ENCODE measurements at places on chromosomes 7 and 10. TPM values are rescaled to one million over a fixed set of nuclear protein-coding genes. Genes with fewer than 3 reads are reported as not detected.

- no peak overlapping the region for H3K4me3 ChIP-seq
- DNase-seq: no peak
- peaks cover 12% of the 10 kb centered on the region for H3K27me3 ChIP-seq
- no peak overlapping the region for H3K27ac ChIP-seq
- peaks cover 16% of the 10 kb centered on the region for H3K4me1 ChIP-seq
Observed at GRCh38 chr7:39613577-39613976, 9.8 kb upstream of the RALA start.

DNA sequence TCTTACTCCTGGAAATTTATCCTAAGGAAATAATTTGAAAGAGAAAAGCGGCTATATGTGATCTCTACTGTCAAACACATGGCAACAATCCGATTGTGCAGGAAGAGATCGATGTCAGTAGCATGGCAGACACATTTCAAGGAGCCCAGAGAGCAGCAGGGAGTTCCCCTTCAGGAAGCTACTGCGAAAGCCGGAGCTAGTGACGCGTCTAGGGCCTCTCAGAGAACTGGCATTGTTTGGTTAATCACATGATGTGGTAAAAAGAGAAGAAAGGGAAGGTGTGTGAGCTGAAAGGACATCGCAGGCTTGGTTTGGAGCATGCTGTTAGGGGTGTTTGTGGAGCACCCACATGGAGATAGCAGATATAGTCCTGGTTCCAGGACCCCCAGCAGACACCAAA is 74.9 kb downstream of the BEND7 start:
- no peaks in the 10 kb centered on the region for H3K4me1 ChIP-seq
- no peaks in the 10 kb centered on the region for H3K27me3 ChIP-seq
- no peak overlapping the region for H3K4me3 ChIP-seq
- H3K36me3 ChIP-seq: peaks cover 8% of the 10 kb centered on the region

DNA sequence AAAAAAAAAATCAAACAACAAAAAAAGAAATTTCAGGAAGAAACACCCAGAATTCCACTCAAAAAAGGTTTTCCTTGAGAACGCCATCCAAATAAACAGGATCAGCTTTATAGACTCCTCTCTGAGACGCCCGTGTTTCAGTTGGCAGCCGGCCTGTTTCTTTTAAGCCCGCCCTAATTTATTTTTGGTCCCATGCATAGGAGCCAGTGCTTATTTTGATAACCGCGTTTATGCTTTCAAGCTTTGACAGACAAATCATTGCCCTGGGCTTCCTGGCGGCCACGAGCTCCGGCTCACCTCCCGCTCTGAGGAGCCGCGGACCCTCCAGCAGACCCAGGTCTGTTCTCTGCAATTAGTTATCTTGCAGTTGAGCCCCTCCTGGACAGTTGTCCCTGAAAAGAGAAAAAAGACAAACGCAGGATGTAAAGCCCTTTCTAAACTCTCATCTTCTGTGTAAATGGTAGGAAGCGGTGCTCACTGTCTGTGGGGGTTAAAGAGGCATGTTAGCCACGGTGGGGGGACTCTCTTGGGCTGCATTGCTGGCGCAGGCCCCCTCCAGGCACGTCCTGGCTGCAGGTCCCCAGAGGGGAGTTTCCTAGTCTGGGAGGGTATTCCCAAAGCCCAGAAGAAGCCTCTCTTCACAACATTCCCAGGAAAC is 22.2 kb upstream of the UNCX start:
- peaks cover 11% of the 10 kb centered on the region for H3K4me1 ChIP-seq
- no peaks in the 10 kb centered on the region for H3K36me3 ChIP-seq
- peaks cover 58% of the 10 kb centered on the region for H3K27me3 ChIP-seq
- no peak overlapping the region for H3K27ac ChIP-seq

DNA sequence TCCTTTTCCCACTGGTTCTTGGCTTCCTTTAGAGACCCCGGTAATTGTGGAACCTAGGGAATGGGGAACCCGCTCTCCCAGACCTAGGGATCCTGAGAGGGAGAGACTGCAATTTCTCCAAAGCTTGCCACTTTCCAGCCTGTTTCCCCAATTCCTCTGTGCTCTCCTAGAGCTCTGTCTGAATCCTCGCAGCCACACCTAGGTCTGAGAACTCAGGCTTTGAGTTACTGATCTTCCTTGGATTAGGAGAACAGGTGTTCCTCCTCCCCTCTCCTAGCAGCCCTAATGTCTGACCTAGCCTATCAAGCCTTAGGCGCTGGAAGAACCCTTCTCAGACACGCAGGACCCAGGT is 20.0 kb downstream of the WNT8B start:
- no peak overlapping the region for H3K27ac ChIP-seq
- H3K4me1 ChIP-seq: peaks cover 23% of the 10 kb centered on the region
- H3K36me3 ChIP-seq: peaks cover 8% of the 10 kb centered on the region
- H3K27me3 ChIP-seq: peaks cover 32% of the 10 kb centered on the region

GRCh38 chr10:22324413-22324812 is 3.5 kb downstream of the BMI1 start:
- no peak overlapping the region for H3K4me3 ChIP-seq
- peaks cover 10% of the 10 kb centered on the region for H3K27me3 ChIP-seq
- no peak overlapping the region for H3K27ac ChIP-seq
- no peak for DNase-seq

- no peak for DNase-seq
- H3K27me3 ChIP-seq: no peaks in the 10 kb centered on the region
- H3K4me3 ChIP-seq: no peak overlapping the region
- no peaks in the 10 kb centered on the region for H3K36me3 ChIP-seq
- H3K4me1 ChIP-seq: peaks cover 24% of the 10 kb centered on the region
Observed at GRCh38 chr10:118569882-118570252, 25.6 kb downstream of the PRLHR start.

- no peaks in the 10 kb centered on the region for H3K27me3 ChIP-seq
- peak overlapping the region; percentile 32 for H3K27ac ChIP-seq
- H3K4me3 ChIP-seq: no peak overlapping the region
- no peaks in the 10 kb centered on the region for H3K36me3 ChIP-seq
Observed at GRCh38 chr10:112286837-112287818, 3.9 kb downstream of the TECTB start.

- no peak for DNase-seq
- no peak overlapping the region for H3K27ac ChIP-seq
- H3K36me3 ChIP-seq: no peaks in the 10 kb centered on the region
- no peaks in the 10 kb centered on the region for H3K27me3 ChIP-seq
- no peaks in the 10 kb centered on the region for H3K4me1 ChIP-seq
- no peak overlapping the region for H3K4me3 ChIP-seq
Observed at GRCh38 chr7:22712999-22713398, 14.0 kb upstream of the IL6 start.

GRCh38 chr7:7203813-7204575 is 21.6 kb downstream of the C1GALT1 start:
- no peaks in the 10 kb centered on the region for H3K27me3 ChIP-seq
- no peak overlapping the region for H3K4me3 ChIP-seq
- no peaks in the 10 kb centered on the region for H3K36me3 ChIP-seq
- no peak overlapping the region for H3K27ac ChIP-seq
- DNase-seq: no peak
- H3K4me1 ChIP-seq: peaks cover 29% of the 10 kb centered on the region

GRCh38 chr7:22110227-22110839 is 164.6 kb upstream of the CDCA7L start:
- DNase-seq: peak; percentile 64
- no peaks in the 10 kb centered on the region for H3K27me3 ChIP-seq
- H3K4me3 ChIP-seq: no peak overlapping the region
- no peak overlapping the region for H3K27ac ChIP-seq
- no peaks in the 10 kb centered on the region for H3K36me3 ChIP-seq

The LRRN3 gene
- total RNA-seq: not detected

The STEAP1B gene
- total RNA-seq: not detected

The ZNF12 gene
- 37.1 TPM for total RNA-seq
